ENCODE measurements at places on chromosomes 5 and 9.

DNA sequence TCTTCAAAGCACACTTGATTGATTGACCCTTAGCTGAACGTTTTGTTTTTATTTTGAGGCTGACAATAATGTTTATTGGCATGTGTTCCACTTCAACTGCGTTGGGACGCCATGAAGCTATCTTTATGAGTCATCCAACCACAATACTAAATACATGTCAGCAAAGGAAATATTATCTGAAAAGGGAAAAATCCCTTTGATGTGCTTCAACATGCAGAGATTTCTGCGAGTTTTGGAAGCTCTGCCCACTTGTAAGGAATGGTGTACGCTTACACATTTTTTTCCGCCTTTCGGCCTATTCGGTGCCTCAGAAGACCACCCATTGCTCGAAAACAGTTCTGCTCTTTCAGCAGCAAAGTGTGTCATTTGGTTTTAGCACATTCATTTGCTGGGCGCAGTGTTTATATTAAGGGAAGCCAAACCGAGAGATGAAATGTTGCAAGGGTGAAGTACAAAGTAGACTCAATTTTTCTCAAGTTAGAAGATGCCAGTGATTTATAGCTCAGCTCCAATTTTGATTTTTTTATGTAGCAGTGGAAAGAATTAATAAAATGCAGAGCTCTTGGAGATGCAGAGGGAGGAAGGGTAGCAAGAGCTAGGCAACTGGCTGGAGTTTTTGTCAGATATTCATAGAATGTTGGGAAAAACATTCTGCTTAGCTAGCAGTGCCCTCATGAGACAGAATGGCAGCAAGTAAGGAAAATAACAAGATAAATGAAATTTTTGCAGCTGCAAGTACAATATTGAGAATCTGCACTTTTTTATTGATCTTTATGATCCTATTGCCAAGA, 68.9 kb downstream of the PRDM6 start:
- DNase-seq: no peak

GRCh38 chr5:33762859-33763258, 128.9 kb downstream of the ADAMTS12 start:
- no peak for DNase-seq

DNA sequence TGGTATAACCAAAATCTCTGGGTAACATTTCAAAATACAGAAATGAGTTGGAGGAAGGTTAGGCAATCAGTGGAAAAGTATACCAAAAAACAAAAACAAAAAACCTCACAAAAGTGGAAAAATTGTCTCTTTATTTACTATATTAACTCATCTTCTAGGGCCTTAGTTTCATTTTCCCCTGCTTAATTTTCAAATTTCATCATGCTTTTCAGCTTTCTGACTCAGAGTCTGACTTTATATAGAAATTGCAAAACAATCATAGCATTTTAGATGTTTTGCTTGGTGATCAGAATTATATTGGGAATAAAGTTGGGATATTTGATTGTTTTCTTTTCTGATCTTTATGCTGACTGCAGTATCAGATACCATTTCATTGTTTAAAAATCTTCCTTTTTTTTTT, 257.0 kb upstream of the PRR16 start:
- DNase-seq: no peak

- no peak for DNase-seq
Measured at GRCh38 chr9:73736270-73736669, 584.6 kb downstream of the ANXA1 start.

GRCh38 chr5:155794795-155795194, 532.2 kb upstream of the SGCD start:
- no peak for DNase-seq

DNA sequence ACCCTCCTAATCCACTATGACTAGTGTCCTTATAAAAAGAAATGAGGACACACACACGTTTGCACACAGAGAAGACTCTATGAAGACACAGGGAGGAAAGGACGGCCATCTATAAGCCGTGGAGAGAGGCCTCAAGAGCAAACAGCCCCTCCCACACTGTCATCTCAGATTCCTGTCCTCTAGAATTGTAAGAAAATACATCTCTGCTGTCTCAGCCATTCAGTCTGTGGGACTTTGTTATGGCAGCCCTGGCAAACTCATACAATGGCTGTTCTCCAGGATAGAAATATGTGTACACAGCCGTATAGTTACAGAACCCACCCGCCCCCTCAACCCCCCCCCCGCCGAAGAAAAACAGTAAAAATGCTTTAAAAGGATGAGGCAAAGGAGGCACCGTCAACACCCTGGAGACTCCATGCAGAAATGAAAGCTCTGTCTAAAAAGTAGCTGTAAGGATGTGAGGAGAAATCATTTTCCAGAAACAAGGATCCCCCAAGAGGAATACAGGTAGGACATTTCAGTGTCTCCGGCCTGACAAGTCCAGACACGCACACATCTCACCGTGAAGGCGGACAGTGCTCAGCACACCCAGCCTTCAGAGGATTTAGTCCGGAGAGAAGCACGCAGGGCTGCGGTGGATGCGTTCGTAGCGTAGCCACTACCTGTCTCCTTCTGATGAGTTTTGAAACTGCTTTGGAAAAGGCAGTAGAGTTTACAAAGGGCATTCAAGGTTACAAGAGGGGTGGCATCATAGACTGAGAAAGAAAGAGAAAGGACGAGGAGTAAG, 110.8 kb upstream of the ERCC6L2 start:
- no peak for DNase-seq

DNA sequence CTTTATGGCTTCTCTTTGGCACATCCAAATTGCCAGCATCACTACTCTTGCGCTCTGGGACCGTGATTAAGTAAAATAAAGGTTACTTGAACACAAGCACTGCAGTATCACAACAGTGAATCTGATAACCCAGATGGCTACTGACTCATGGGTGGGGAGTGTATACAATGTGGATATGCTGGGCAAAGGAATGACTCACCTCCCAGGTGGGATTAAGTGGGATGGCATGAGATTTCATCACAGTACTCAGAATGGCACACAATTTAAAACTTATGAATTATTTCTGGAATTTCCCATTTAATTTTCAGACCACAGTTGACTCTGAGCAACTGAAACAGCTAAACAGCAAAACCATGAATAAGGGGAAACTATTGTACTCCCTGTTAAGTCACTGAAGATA, 4.3 kb downstream of the GFM2 start:
- no peak for DNase-seq

- DNase-seq: no peak
Measured at GRCh38 chr9:73845539-73845938, 651.6 kb upstream of the RORB start.

DNA sequence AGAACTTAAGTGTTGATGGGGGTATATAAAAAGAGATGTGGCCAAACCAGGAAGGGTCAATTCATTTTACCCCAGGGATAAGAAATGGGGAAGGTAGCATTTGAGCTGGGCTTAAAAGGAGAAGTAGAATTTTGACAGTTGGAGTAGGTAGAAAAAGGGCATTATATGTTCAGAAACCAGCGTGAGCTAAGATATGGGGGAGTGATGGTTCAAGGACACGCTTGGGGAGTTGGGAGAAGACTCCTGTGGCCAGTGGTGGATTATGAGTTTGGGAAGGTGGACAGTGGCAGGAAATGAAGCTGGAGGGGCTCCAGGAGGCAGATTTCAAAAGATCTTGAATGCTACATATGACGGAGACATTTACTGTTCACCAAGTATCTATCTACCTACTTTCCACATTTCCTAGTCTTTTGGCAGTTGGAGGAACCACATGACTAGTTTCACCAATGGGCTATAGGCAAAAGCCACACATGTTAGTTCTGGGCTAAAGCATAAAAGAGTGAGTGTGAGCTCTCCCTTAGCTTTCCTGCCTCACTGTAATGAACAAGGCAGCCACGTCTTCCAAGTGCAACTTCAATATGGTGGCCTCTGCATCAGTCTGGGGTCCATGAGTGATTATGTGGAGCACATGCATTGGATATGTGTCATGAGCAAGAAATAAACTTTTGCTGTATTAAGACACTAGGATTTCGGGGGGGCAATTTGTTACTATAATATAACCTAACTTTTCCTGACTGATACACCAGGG, 15.7 kb upstream of the GSN start:
- no peak for DNase-seq

- DNase-seq: no peak
Measured at GRCh38 chr5:65102371-65102975, 333.7 kb downstream of the CWC27 start.

- no peak for DNase-seq
Measured at GRCh38 chr5:75640826-75641225, 29.6 kb downstream of the ANKDD1B start.

Data from T-helper 9 cell (primary cell).